ENCODE measurements at places on chromosomes 11 and 22.
A peak's percentile ranks its signal among the peaks of the same experiment; 100 is the strongest.

GRCh38 chr11:8785998-8786397 is 103.4 kb downstream of the RPL27A start:
- no peak for DNase-seq

DNA sequence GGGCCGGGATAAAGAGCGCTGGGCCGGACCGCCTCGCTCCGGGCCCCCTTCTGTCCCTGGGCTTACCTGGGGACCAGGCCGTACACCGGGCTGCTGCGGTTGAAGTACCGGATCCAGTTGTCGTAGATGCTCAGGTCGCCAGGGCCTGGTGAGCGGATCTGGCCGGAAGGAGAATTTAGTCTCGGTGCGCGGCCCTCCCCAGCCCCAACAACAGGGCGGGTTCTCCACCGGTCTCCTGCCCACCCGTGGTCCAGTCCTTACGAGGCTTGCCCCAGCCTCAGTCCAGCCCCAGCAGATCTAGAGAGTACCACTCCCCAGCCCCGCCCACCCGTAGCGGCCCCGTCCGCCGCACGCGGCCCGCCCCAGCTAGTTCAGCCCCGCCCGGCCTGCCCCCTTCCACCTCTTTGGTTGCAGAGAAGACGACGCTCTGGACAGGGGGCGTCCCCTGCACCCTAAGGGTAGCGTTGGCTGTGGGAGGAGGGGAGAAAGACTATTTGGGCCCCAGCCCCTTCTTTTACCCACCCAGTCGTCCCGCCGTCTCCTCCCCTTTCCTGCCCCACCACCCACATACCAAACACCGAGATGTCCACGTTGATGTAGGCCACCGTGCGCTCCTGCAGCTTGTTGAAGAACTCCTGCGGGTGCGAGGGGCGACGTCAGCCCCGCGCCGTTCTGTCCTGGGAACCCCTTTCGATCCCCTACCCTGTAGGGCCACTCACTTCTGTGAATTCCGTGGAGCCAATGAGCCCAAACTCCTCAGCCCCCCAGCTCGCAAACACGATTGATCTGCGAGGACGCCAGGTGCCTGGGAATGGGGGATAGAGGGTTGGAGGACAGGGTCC is 6.8 kb downstream of the SAC3D1 start:
- DNase-seq: no peak

GRCh38 chr11:2732261-2732939 is 32.6 kb upstream of the KCNQ1OT1 start:
- no peak for DNase-seq

DNA sequence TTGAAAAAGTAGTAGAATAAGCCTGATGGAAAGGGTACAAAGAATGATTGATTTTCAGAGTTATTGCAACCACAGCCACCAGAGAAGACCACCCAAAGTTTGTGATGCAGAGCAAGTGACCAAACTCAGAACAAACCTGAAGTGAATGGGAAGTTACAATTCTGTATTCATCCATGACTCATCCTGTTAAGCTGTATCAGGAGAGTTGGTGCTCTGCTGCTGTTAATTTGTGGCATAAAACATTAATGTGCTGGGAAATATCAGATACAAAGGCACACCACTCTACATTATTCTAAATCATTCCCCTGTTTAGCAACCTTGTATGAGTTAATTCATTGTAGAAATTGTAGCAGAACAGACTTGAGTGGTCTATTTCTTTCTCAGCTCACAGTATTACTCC is 19.6 kb upstream of the PDGFD start:
- DNase-seq: no peak

- DNase-seq: no peak
Measured at GRCh38 chr11:90447618-90448017, 224.8 kb upstream of the CHORDC1 start.

- DNase-seq: no peak
Measured at GRCh38 chr11:114130115-114130576, 70.6 kb downstream of the ZBTB16 start.

GRCh38 chr11:114171257-114172054 is 111.9 kb downstream of the ZBTB16 start:
- no peak for DNase-seq

- DNase-seq: no peak
Measured at GRCh38 chr11:96459751-96460150, 69.9 kb downstream of the JRKL start.

DNA sequence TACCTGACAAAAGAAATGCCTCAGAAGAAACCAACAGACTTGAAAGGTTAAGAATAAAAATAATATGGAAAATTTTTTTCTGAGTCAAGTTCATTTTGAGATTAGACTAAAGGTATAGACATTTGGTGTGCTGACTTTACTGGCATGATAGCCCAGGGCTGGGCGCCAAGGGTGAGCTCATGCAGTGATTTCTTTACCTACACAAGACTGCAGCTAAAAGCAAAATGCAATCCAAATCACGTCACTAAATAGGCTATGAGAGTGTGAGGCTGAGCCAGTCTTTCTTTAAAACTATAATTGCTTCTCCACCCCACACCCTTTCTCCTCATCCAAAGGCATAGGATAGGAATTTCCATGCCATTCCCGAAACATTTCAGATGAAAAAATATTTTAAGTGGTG is 196.5 kb downstream of the FAM76B start:
- DNase-seq: no peak

DNA sequence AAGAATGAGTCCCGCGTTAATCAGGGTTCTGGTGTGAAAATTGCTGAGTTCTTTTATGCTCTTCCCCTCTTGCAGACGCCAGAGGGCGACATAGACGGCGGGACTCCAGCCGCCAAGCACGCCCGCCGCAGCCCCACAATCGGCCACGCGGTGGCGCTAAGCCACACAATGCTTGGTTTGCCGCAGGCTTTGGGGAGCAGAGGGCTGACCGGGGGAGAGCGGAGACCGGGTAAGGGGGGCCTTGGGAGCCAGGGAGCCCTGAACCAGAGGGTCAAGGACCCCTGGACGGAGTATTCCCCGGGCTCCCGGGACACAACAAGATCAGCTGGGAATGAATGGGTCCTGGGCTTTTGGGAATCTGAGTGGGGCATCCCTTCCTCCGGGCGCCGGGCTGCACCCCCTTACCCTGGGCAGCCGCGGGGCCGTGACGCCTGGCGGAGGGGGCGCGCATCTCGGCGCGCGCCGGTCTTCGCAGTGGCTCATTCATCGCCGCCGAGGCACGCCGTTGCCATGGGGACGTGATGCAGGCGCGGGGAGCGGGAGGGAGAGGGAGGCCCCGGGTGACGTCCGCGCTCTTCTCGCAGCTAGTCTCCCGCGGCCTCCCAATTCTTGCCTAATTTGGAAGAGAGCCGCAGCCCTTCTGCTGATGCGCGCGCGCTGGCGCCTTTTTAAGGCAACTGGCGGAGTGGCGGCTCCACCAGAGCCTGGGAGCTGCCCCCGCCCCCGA is 12.2 kb upstream of the NPAS4 start:
- peak; percentile 90 for DNase-seq
